ENCODE measurements at places on chromosomes 11 and 22.

DNA sequence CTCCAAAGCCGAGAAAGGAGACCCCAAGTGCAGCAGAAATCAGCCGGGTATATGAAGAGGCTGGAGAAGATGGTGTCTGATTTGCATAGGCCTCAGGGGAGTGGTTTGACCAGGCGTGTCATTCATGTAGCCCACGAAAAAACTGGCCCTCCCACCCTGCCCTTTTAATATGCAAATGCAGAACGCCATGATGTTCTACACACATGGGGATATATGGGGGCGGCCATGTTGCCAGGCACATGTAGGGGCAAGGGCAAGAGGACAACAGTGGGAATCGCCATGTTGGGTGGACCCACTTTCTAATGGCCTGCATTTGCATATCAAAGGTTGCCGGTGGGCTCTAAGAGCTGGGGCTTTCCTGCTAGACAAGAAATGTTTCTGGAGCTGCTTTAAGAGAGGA lies 86.4 kb downstream of the ISX start:
- DNase-seq = no peak

- DNase-seq = no peak
Observed at GRCh38 chr11:66345316-66345649, 379 bp upstream of the BRMS1 start.

GRCh38 chr11:125272092-125272491 lies 107.5 kb downstream of the PKNOX2 start:
- DNase-seq = no peak

DNA sequence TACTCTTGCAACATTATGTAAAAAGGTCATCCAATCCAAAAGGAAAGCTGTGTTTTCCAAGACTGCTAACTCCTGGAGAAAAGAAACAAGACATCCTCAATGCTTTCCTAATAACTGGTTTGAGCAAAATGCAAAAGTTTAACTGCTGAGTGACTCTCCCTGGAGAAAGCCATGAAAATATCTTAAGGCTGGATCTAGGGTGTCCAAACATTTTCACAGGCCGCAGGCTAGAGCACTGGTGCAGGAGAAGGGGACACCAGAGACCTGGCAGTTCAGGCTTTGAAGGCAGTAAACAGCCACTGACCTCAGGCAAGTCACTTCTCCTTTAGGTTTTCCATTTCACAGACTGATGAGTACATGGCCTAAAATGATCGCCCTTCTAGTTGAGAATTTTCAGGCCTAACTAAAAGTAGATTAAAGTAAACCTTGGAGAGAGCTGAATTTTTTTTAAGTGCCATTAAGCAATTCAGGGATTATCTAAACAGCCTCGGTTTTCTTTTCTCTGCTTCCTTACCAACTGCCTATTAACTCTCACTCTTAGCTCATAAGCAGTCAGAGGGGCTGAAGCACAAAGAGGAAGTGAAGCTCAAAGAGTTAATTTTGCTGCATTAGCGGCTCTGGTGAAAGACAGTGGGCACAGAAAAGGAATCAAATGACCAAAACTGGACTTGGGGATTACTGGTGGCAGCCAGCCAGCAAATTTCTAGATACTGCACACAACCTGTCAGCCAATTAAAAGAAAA lies 2.3 kb downstream of the CHKA start:
- no peak for DNase-seq

GRCh38 chr11:95559899-95560298 lies 229.7 kb downstream of the FAM76B start:
- DNase-seq = no peak

- DNase-seq = no peak
Observed at GRCh38 chr11:110988671-110989070, 256.9 kb upstream of the POU2AF2 start.

DNA sequence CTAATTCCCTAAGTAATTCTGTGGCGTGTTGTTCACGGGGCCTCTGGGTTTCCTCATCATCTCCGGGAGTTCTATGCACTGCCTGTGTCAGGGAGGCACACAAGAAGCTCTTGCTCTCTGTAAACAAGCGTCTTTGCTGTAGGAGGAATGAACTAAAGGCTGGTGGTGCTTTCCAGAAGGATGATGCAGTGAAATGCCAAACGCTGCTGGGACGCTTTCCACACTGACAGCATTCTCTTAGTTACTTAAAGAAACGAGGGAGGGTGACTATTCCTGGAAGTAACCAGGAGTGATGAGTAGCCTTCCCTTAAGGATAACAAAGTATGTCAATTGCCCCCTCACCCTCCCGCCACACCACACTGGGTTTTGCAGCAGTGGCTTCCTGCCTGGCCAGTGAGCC lies 38.5 kb upstream of the NUP50 start:
- DNase-seq = no peak

GRCh38 chr11:2558397-2558796 lies 113.6 kb downstream of the KCNQ1 start:
- DNase-seq = no peak

GRCh38 chr11:19232910-19233503 lies 7.7 kb downstream of the E2F8 start:
- no peak for DNase-seq

DNA sequence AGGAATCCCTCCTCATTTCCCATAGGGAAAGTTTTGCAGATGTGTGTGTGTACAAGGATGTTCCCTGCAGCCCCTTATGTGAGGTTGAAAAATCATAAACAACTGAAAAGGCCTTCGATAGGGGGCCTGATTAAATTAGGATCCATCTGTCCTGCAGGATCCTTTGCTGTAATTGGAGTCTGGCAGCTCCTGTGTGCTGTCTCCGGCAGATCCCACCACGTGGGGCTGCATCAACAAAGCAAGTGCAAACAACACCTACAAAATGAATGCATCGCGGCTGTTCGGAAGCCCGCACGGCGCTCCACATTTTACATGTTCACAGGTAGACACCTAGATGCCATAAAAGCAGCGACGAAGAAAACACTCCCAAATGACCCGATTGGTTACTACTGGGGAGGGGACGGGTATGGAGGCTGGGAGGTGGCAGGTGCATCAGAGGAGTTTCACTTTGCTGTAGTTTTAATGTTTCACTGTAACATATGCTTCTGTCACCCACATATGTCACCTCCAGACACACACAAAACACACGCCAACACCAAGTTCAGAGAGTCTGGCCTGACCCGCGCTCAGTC lies 52.2 kb downstream of the NFAM1 start:
- no peak for DNase-seq

DNA sequence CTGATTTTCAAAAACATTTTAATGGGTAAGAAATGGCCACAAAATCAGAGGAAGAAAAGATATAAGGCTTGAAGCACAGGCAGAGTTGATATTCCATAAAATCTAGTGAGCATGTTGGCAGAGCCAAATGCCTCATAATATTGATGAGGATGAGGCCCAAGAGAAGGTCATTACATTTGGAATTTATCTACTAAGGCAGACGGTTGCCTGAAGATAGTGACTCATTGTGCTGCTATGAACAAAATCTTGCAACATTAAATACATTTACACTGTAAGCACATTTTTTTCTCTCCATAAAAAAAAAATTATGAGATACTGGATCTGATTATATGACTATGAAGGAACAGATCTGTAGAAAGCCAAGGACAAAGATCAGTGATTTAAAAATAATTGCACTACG lies 881.4 kb upstream of the CHORDC1 start:
- DNase-seq = no peak

DNA sequence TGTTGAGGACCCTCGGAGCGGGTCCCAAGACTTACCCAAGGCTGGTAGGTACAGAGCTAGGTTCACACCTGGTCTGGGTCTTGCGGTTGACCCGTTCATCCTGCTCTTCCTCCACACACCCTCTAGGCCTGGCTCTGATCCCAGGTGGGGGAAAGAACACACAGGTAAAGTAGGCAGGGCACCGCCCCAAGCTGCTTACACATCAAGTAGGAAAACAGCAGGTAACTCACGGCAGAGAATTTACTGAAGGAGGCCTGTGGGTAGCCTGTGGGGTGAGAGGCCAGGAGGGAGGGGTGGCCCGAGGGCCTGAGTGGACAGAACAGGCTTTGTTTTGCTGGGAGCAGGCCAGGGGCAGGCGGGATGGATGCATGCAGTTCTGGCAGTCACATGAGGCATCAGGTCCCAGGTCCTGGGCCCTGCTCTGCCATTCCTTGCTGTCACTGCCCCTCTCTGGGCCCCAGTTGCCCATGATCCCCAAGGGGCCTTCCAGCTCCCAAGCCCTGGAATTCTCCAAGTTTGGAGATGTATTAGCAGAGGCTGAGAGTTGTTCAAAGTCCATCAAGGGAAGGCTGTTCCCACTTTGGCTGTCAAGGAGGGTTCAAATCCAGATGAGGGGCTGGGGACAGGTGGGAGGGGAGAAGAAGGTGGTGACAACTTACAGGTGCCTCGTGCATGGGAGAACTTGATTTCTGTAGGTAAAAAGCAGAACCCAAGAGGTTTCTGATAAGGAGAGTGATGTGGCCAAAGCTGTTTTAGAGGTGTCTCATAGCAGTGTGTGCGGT lies 5.7 kb downstream of the TSKU start:
- DNase-seq = no peak

Measured in activated CD8-positive, alpha-beta memory T cell treated with anti-CD3 and anti-CD28 coated beads for 4 hours (primary cell).